ENCODE measurements at places on chromosomes 2 and 18.
A peak's percentile ranks its signal among the peaks of the same experiment; 100 is the strongest.

DNA sequence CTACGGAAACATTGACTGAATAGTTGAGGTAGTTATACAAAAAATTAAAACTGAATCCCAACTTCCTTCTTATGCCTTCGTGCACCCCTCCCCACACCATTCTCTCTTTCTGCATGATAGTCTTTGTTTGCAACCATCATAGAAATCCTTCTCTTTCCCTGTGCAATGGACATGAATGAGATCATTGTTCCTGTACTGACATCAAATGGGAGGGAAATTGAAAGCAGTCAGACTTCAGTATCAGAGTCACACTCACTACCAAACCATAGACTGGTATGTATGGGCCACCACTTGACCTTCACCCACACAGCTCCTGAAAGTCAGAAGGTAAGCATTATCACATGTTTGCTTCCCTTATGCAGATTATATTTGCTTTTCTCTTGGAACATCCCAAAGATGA, 782.8 kb downstream of the BCL11A start:
- DNase-seq: no peak

- no peak for DNase-seq
Observed at GRCh38 chr2:30147196-30147714, 448 bp downstream of the YPEL5 start.

DNA sequence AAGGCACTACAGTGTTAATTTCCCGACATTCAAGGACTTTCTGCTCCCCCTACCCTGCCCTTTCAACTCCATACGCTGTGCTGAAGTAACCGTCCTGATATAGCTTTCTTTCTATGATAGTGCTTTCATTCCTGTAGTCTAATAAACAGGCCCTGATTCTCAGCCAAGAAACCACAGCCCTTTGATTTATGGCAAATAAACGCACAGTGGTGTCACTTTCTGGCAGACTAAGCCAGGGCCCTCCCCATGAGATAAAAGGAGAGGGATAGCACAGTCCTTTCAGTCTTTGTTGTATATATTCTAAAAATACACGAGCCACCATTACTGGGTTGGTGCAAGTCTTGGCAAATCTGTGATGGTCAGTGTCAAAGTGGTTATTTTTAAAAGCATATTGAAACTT, 291.2 kb downstream of the ALPK2 start:
- no peak for DNase-seq

- no peak for DNase-seq
Observed at GRCh38 chr18:36409779-36410178, 112.3 kb downstream of the FHOD3 start.

GRCh38 chr2:236158969-236159777, 9.0 kb downstream of the GBX2 start:
- DNase-seq: no peak

- no peak for DNase-seq
Observed at GRCh38 chr18:10893196-10893595, 256.2 kb downstream of the PIEZO2 start.

DNA sequence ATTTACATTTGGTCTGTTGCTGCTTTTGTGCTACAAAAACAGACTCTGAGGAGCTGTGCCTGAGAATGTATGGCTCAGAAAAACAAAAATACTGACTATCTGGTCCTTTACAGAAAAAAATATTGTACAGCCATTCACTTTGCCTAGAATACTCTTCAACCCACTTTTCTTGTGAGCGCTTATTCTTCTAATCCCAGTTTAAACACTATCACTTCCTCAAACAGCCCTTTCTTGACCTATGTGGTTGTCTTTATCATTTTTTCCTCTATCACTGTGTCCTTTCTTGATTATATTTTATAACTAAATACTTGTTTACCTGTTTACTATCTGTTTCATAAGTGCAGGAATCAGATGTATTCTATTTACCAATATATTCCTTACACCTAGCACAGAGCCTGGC, 33.5 kb downstream of the CUL3 start:
- DNase-seq: no peak

DNA sequence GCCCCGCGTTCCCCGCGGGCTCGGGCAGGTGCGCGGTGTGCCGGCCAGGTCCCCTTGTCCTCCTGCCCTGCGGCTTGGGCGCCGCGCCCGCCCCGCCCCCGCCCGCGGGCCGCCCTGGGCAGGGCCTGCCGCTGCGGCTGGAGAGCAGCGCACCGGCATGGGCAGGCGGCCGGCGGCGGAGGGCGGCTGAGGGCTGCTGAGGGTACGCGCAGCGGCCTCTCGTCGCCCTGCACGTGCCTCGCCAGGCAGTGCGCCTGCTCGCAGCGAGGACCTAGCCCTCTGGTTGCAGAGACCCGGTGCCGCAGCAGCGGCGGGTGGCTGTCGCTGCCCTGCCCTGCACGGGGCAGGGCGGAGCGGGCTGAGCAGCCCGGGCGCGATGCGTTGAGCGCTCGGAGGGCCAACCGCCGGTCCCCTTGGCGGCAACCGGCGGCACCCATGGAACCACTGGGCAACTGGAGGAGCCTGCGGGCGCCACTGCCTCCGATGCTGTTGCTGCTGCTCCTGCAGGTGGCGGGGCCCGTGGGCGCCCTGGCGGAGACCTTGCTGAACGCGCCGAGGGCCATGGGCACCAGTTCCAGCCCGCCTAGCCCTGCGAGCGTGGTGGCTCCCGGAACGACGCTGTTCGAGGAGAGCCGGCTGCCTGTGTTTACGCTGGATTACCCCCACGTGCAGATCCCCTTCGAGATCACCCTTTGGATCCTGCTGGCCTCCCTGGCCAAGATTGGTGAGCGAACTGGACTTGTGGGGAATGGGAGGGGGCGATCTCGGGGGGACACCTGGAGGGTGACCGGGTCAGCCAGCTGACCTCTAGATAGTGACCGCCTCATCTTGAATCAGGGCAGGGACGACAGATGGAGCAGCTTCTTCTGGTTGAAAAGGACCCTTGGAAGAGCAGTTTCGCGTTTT, at the start of gene SLC9A2:
SLC9A2 (plus strand) TSS at position 140 of the 906 bp plus-strand sequence; CDS start at position 436, 296 bp downstream.
- DNase-seq: no peak

DNA sequence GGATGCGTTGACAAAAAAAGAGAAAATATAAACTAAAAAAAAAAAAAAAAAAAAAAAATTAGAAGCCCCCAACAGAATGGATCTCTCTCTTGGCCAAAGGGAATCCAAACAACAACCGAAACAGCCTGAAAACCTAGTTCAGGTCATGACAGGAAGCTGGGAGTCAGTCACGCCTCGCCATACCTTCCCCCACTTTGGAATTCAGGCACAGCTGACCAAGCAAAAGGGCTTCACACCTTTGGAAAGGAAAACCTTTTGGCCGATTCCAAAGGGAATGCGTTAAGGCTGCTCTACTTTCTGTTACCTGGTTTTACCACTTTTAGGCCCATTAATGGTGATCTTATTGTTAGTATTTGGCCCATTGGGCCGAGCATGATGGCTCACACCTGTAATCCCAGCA, 17.9 kb upstream of the RMC1 start:
- no peak for DNase-seq

DNA sequence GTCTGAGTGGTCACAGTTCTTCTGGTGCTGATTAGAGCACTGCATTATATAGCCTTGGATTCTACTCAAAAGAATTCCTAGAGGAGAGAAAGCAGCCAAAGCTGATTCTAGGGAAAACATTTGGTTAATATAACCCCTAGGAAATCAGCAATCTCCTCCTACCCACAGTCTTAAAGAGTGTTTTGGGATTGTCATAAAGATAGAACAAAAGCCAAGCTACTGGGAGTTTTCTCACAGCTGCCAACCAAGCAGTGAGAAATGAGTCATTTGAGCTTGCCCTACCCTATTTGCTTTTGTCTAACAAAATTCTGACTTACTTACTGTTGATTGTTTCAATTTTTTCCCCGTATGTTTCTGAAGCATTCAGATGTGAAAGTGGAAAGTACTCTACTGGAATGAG, 469.3 kb downstream of the PLCL1 start:
- no peak for DNase-seq

- DNase-seq: peak; percentile 37
Observed at GRCh38 chr2:6906165-6906741, 11.0 kb upstream of the RNF144A start.

DNA sequence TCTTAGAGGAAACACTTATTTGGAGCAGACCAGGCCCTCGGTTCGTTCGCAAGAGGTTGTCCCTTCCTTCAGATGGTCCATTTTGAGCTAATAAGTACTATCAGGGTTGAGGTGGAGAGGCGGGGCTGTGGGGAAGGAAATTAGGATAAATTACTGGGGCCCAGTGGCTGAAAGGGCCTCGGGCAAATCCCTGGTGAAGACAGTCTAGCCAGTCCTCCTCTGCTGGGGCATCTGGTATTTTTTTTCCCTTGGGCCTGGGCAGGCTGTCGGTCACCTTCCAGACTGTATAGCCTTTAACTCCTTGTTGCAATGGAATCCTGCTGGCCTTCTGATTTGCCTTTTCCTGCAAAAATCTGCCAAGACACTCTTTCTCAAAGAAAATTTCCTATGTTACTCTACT, 1.7 kb upstream of the MYO3B start:
- DNase-seq: no peak

DNA sequence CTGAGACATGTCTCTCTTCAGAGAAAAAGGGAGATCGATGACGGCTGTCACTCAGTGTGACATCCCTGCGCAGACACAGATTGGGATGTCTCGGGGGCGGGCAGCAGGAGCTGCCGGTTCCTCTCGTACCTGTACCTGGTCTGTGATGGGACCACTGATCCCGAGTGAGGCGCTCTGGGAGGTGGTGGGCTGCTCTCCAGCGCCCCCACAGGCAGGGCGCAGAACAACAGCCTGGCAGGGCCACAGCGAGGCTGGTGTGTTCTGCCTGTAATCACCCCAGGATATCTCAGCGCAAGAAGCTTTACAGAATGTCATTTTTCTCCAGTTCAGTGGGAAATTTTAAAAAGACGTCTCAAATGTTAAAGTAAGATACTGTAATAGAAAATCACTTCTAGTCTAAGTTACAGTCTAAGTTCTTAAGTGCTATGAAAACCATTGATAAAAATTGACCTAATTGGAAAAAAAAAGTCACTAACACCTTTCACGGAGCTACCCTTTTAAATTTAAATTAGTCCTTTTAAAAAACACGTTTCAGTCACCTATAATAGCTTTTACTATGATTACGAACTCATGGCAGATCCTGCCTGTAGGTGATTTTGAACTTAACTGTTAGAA, 189.8 kb downstream of the SNTG2 start:
- peak; percentile 27 for DNase-seq

DNA sequence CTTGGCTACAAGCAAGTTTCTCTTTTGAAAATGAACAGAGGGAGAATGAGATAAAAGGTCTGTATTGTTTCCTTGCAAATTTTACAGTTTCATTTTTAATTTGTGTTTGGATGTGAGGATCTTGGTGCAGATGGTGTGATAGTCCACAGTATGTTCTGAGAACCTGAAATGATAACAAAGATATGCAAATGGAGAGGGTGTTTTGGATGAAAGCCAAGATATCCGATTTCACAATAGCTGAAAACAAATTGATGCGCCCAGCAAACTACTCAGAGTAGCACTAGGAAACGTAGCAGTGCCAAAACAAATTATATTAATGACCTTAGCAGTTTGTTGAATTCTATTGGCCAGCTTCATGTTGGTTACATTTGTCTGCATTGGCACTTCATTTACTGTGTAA, 683.5 kb downstream of the TMEM182 start:
- DNase-seq: no peak

DNA sequence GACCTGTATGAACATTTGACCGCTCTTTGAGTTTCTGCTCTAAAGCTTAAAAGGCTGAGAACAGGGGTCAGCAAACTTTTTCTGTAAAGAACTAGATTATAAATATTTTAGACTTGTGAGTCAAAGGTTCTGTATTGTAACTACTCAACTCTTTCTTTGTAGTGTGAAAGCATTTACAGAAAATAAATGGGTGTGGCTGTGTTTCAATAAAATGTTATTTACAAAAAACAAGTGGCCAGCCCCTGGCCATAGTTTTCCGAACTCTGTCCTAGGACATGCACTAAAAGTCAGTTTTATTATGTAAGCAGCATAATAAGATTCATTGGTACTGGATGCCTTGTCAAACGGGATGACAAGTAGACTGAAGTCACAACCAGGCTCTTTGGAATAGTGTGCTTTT, 434.9 kb downstream of the ZEB2 start:
- DNase-seq: no peak

DNA sequence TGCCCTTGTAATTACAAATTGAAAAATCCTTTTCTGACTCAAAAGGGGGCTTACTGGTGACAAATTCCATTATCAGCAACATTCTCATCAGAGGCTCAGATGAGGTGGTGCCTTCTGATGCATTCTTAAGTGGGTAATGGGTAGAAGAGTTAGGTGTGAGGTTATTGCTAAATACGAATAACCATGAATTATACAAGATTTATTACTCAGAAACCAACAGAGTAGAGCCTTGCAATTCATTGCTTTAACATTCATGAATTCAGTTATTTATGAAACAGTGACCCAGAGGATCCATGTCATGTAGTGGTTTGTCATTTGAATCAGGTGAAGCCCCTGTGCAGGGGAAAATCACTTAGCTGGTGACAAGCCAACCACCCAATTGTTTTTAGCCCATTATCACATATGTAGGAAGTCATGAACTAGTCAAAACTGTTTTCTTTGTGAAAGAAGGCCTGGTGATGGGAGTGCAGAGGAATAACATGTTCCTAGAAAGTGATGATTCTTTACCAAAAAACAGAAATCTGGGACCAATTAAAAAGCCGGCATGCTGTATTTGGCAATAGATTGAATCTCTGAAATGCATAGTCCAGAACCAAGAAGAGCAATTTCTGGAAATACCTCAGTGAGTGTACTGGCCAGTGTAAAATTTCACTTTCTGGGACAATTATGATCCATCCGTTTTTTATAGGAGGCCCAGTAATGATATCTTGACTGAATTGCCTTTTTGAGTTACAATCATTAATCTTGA, 70.2 kb downstream of the CRIM1 start:
- DNase-seq: no peak

- no peak for DNase-seq
Observed at GRCh38 chr2:53886406-53887280, 26.9 kb upstream of the GPR75 start.

DNA sequence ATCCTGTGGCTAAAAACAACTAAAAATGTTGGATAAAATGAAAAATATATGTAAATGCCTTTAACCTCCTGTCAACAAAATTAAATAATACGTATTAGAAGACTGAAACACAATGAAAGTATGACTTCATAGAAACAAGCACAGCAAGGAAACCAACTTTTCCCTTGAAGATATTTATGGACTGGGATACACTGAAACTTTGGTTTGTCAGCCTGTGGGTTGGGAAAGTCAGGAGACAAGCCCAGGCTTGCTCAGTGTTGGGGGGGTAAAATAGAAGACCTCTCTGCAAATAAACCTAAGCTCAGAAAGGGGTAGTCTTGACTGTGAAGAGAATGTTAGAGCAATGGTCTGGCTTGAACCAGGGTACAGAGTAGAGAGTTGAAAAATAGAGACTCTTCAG, 454.5 kb downstream of the FBXO15 start:
- DNase-seq: no peak

DNA sequence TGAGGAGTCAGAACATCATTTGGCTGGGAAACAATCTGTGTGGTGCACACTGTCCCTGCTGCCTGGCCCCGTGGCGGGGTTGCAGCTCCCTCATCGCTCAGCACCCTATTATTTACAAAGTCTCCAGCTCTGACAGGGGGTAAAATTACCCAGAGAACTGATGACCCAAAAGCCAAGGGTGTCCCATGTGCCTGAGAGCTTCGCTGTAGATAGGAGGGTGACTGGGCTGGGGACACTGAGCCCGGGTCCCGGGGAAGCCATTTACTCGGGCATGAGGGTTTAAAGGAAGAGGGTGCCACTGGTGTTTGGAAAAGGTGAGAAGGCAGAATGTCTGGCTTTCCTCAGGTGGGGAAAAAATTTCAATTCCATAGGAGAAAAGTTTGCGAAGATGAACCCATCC, 48.2 kb upstream of the EML6 start:
- no peak for DNase-seq

- DNase-seq: no peak
Observed at GRCh38 chr2:60544062-60544461, 9.4 kb downstream of the BCL11A start.

All from T-helper 2 cell treated with Interferon-gamma antibody and Interleukin-4, amounts not matched to agents 5 μg/mL and 100 μg/mL, for 36 hours (primary cell).